ENCODE measurements at places on chromosomes 1 and 21. TPM values are rescaled to one million over a fixed set of nuclear protein-coding genes. Genes with fewer than 3 reads are reported as not detected.

Gene PTP4A2
- total RNA-seq: 191 TPM

GRCh38 chr1:83053446-83053845 lies 945.5 kb downstream of the TTLL7 start:
- DNase-seq: no peak

- DNase-seq: peak; percentile 40
These were observed 1512.2 kb downstream of the KCNT2 start for GRCh38 chr1:195096051-195096521.

Gene SPATA46
- total RNA-seq: not detected

GRCh38 chr1:17212487-17213121 lies 7.7 kb downstream of the PADI1 start:
- no peak for DNase-seq

DNA sequence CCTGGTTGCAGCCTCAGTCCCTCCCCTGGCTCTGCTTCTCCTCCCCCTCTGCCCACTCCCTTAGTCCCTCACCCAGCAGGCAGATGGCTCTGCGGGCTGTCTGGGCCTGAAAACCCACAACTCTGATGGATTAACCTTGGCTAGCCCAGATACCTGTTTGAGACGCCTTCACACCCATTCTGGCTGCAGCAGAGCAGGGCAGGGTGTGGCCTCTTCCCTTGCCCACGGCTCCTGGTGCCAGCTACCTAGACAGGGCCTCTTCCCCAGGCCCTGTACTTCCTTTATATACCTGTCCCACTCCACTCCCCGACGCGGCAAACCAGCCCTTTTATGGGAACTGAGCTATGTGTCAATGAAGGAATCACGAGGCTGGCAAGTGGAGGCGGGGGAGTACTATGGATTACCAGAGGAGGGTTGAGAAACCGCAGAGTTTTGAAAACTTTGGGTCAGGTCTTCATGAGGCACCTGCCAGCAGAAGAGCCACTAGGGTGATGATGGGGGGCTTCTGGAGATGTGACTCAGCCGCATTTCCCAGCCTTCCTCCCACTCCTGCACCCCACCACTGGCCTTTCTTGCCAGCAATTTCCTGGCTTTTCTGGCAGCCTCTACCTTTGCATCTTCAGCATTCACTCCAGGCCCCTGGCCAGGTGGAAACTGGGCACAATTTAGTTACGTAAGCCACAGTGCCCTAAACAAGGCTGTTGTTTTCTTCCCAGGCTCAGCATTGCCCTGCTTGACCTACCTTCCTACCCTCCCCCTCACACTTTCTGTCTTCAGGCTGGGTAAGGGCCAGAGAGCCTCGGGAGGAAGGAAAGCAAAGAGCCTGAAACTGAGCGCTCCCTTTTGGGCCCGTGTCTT lies at the start of gene CHI3L1:
CHI3L1 (minus strand) TSS at position 259 of the 858 bp plus-strand sequence; CDS start at position 178, 81 bp downstream.
- no peak for DNase-seq

DNA sequence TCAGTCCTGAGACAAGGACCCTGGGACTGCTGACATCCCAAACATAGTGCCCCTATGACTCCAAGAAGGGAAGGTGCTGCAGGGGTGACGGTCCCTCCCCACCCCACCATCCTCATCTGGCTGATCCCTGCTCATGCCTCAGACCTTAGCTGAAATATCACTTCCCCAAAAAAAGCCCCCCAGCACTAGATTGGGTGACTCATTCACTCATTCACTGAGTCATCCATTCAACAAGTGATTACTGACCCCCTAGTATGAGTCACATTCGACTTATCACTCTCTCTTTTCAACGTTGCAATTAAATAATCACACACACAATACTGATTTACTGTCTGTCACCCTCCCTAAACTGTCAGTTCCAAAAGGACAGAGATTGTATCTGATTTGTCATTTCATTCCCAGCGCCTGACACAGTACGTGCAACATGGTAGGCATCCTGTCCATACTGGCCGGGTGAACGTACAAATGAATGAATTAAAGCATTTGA lies 48.6 kb downstream of the HIVEP3 start:
- DNase-seq: no peak

GRCh38 chr1:89603651-89604413 lies 29.1 kb upstream of the LRRC8C start:
- DNase-seq: no peak

DNA sequence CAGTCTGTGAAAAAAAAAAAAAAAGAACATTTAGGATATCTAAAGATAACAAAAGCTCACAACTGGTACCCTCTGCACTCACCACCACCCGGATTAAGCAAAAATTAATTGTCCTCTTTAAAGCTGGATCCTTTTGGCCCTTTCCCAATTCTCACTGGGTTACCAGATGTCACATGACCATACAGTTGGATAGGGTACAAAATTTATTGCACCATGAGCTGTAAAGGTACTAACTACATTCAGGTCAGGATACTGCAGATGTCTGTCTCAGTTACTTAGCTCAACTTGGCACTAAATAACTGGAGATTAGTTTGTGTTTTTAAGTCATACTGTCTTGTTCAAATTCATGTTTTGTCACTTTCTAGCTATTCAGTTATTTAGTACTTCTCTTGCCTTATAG lies 96.3 kb downstream of the GPATCH2 start:
- no peak for DNase-seq

Gene ST7L
- 16.0 TPM for total RNA-seq

GRCh38 chr1:202288177-202288576 lies 53.6 kb downstream of the UBE2T start:
- no peak for DNase-seq

DNA sequence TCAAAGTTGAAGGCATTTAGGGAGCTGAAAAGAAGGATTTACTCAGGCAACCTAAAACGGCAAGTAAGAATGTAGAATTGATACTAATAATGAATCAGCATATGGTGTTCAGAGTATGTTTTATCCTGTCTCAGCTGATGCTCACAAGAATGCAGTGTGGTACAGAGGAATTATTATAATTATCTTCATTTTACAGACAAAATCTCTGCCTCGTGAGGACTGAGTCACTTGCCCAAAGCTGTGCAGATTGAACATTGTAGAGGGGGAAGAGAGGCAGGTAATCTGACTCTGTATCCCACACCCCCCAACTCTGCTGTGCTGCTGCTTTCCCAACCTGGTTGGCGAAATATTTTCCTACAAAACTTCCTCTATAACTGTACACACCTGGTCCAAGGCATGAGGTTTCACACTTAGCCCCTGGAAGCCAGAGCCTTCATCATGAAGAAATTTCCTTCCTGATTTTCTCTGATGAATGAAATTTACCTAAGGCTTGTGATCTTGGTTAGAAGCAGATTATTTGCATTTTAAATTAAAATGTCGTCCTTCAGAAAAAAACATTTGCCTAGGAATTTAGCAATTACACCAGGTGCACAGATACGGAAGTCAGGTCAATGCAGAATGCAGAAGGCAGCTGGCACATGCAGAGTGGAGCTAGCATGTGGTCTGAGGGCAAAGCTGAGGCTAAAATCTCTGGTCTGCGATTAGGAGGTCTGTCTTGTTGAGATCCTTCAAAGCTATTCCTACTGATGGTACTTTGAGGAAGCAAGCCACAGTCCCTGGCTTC lies 52.8 kb downstream of the DPT start:
- no peak for DNase-seq

GRCh38 chr1:183739741-183740271 lies 65.1 kb upstream of the RGL1 start:
- DNase-seq: no peak

Gene FCRL2
- not detected for total RNA-seq

GRCh38 chr21:31143036-31143435 lies 104.8 kb upstream of the KRTAP19-8 start:
- DNase-seq: no peak

DNA sequence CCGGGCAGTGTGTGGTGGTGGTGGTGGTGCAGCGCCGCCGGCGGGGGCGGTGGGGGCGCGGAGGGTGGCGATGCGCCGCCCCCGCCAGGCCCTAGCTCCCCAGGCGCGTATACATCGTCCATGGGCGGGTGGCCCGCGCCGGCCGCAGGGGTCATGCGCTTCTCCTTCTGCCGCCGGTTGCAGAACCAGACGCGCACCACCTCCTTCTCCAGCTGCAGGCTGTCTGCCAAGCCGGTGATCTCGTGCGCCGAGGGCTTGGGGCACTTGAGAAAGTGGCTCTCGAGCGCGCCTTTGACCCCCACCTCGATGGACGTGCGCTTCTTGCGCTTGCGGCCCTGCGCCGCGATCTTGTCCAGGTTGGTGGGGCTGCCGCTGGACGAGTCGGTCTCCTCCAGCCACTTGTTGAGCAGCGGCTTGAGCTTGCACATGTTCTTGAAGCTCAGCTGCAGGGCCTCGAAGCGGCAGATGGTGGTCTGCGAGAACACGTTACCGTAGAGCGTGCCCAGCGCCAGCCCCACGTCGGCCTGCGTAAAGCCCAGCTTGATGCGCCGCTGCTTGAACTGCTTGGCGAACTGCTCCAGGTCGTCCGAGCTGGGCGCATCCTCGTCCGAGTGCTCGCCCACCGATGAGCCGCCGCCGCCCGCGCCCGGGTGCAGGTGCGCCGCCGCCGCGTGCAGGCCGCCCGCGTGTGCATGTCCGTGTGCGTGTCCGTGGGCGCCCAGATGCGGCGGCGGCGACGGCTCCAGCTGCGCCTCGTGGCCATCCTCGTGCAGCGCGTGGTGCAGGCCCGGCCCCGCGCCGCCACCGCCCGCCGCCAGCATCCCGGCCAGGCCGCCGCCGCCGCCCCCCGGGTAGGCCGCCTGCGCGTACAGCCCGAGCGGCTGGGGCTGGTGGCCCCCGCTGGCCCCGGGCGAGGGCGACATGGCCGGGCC lies 926 bp downstream of the POU3F1 start:
- DNase-seq: peak; percentile 66

DNA sequence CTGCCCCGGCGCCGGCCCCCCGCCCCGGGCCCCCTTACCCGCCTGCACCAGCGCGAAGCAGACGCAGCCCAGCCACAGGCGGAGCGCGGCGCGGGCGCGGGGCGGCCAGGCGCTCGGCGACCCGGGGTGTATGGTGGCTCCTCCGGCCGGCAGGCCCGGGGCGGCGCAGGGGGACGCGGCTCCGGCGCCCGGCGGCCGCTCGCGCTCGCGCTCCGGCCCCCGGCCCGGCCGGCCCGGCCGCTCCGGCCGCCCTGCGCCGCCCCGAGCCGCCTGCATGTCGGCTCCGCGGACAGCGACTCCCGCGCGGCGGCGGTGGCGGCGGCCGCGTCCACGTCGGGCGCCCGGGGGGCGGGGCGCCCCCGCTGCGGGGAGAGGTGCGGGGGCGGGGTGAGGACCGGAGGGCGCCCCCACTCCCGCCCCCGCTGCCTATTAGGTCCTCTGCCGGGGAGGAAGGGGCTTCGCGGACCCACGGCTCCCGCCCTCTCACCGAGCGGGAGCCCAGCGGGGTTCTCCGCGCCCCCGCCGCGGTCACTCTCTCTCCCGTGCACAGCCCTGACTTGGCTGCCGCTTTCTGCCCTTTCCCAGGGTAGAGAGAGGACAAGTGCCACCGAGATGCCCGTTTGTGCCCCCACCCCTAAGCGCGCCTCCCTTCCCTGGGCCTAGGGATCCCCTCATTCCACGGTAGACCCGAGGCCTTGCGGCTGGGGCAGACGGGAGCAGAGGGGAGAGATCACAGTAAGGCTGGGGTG lies at the start of gene FNDC5:
FNDC5 (minus strand) TSS at position 298 of the 749 bp plus-strand sequence.
- peak; percentile 43 for DNase-seq

Gene ZNF683
- total RNA-seq: not detected

Gene GJA5
- total RNA-seq: 0.33 TPM

DNA sequence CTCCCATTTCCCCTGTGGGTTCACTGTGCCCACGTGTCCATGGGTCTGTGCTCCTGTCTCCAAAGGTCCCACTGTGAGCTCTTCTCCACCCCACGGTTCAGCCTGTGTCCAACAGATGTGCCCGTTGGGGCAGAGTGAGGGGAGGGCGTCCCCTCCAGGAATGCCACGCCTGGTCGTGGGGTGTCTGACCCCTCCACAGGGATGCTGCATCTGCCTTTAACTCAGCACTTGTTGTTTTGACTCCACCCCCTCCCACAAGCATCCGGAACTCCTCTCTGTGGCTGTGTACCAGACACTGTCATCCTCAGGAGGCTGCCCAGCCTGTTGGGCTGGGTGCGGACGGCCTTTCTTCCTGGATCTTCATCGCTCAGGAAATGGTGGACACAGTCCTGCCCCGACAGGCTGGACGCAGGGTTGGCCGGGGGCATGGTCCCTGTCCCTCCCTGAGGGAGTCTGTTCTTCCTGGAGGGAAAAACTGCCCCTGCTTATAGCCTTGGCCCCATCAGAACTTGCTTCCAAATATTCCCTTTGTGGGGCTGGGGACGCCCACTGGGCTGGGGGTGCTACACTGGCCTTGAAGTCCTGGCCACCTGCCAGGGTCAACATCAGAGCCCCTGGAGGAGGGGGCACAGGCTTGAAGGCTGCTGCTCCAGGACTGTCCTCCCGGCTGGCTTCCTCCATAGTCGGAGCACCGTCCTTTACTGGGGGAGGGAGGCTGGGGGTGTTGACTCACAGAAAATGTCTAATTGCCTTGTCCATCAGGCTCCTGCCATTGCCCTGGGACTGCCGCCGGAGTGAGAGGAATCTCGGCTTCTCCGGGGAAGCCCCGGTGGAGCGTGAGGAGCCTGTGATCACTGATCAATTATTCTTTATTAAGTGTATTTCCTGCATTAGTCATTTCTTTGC lies 182.0 kb upstream of the C1orf174 start:
- DNase-seq: no peak

GRCh38 chr1:199815947-199816346 lies 211.6 kb upstream of the NR5A2 start:
- no peak for DNase-seq

DNA sequence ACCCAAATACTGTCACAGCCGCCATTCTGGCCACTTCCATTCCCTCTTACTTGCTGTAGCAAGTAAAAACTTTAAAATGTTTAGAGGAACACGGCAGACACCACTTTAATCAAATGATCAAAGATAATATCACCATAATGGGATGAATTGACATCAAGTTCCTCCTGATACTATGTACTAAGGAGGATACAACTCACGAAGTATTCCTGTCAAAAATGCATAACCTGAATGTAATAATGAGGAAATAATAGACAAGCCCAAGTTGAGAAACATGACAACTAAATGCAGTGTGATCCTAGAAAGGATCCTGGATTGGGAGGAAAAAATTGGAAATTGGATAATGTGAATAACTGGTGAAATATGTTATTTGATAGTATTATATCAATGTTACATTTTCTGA lies 3.9 kb downstream of the KDF1 start:
- no peak for DNase-seq

GRCh38 chr1:11862890-11863289 lies 4.1 kb upstream of the NPPB start:
- no peak for DNase-seq

Gene SPRR1A
- total RNA-seq: not detected

- DNase-seq: no peak
These were observed 576.9 kb upstream of the B3GALT2 start for GRCh38 chr1:193763266-193763665.

Gene CAMK1G
- total RNA-seq: 0.20 TPM

- no peak for DNase-seq
These were observed 23.4 kb downstream of the TTC39A start for GRCh38 chr1:51306950-51307349.

GRCh38 chr1:115246526-115246925 lies 91.5 kb downstream of the NGF start:
- no peak for DNase-seq

DNA sequence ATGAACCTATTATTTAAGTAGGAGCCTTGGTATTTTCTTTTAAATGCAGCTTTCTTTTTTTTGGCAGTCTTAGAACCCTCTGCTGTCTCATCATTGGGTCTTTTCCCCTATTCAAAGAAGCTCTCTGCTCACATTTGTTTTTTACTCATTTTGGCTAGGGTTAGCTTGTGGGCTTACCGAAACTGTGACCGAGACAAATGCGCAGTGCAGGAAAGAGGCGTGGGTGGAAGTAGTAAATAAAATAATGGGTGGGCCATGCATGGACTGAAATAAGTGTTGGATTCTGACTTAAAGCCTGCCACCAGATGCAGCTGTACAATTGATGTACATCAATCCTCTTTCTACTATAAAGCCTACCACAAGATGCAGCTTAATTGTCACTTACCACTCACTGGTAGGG lies 14.7 kb downstream of the XPR1 start:
- DNase-seq: no peak
